ENCODE measurements at places on chromosomes 6 and 20. TPM values are rescaled to one million over a fixed set of nuclear protein-coding genes. Genes with fewer than 3 reads are reported as not detected.
A peak's percentile ranks its signal among the peaks of the same experiment; 100 is the strongest.

DNA sequence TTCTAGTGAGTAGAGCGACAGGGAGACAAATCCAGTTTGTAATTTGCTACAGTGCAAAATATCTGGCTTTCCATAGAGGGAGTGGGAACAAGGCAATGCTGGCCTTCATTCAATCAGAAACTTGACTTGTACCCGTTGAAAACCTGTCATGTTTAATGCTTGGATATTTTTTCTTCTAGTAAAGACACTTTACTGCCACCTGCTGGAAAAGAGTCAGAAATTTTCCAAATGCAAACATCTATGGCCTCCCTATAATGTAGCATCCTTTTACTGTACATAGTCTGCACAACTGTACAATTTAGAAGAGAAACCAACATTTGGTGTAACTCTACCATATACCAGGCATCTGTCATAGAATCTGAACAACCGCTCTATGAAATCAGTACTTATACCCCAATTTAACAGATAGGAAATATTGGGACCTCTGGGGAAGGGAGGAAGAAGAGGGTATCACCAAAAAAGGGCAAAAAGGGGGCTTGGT is 16.7 kb upstream of the TBC1D20 start:
- peak; percentile 21 for DNase-seq

DNA sequence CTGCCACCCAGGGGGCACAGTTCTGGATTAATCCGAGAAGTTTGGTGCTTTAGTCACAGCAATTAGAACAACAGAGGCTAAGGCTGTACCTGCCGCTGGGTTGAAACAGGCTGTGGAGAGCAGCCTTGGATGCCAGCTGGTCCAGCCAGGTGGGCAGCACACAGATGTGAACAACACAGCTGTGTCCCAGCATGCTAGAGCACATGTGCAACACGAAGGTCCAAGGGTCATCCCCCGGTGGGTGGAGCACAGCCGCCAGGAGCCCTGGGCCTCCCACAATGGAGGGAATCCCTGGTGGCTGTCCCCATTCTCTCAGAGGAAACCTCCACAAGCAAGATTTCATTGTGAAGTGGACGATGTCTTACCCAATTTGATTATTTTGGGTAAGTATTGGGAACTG is 99.2 kb upstream of the SYNDIG1 start:
- DNase-seq: no peak

GRCh38 chr20:23149623-23150279 is 63.6 kb upstream of the CD93 start:
- no peak for DNase-seq

OPRL1 gene
- 0.51 TPM for total RNA-seq

HLA-DQB1 gene
- total RNA-seq: 0.51 TPM

- no peak for DNase-seq
Observed at GRCh38 chr6:3625980-3626563, 125.4 kb downstream of the PXDC1 start.

TRIM31 gene
- total RNA-seq: not detected

GRCh38 chr20:37356387-37356786 is 10.4 kb downstream of the SRC start:
- DNase-seq: peak; percentile 55

- DNase-seq: no peak
Observed at GRCh38 chr20:2364044-2364443, 16.7 kb upstream of the TGM6 start.

DNA sequence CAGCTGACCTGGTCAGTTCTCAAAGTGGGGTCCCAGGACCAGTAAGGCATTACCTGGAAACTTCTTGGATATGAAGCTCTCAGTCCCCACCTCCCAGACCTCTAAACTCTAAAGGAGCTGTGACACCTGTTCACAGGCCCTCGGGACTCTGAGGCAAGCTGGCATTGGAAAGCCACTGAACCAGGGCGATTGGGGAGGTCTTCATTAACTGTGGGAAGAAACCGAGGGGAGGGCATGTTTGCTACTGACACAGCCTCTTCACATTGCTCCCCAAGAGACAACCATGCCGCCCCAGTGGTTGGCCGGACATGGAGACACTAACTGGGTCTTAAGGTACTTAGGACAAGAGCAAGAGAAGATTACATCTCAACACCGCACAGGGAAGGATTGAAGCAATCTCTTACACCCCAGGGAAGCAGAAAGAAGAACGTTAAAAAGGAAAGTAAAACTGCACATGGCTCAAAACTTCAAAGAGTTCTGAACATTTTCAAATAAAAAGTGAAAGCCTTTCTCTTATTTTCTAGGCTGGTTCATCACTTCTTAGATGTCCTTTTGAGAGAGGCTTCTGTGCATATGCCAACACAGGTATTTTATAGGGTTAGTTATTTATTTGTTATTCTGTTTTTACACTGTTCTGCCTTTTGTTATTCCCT is 210.0 kb upstream of the CST7 start:
- DNase-seq: no peak

PPP1R3G gene
- 0.18 TPM for total RNA-seq

DNA sequence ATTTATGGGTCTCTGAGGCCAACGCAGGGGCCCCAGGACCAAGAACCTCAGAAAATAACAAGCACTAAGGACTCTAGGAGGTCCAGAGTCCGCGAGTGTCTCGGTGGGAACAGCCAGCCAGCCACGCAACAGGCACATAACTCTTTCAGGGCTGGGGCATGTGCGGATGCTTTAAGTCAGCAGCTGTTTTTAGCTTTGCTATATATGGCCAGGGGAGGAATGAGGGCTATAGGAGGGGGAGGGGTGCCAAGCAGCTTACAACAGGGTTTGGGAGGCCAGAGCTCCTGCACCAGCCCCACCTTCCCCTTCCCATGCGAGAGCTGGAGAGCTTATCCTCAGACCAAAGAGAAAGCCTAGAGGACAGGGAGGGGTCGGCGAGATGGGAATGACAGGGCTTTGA is 6.2 kb downstream of the JPH2 start:
- DNase-seq: no peak

AIF1 gene
- not detected for total RNA-seq

DNA sequence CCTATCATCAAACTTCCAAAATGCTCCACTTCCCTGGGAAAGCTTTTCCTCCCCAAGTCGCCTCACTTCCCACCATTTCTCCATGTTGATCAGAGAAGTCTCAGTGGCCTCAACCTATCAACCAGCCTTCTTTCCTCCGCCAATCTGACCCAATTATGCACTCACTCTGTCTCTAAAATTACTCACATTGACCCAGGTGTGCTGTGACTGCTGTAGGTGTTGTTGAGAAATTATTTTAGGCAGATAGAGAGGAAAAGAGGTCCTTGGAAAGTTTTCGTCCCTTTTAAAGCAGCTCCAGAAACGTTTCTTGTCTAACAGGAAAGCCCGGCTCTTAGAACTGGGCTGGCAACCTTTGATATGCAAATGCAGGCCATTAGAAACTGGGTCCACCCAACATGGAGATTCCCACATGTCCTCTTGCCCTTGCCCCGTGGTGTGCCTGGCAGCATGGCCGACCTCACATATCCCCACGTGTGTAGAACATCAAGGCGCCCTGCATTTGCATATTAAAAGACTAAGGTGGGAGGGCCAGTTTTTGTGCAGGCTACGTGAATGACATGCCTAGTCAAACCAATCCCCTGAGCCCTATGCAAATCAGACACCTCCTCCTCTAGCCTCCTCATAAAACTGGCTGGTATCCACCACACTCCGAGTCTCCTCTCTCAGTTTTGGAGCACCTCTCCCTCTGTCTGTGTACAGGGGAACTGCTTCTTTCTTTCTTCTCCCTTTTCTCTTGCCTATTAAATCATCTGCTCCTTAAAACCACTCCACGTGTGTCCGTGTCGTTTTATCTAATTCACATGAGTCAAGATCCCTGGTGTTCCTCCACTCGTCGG is 12.9 kb downstream of the IPCEF1 start:
- DNase-seq: peak; percentile 58

CD164 gene
- total RNA-seq: 163 TPM

CRISP2 gene
- 0.23 TPM for total RNA-seq

GRCh38 chr20:40457404-40457803 is 231.6 kb downstream of the MAFB start:
- DNase-seq: no peak

BANF2 gene
- total RNA-seq: not detected

- no peak for DNase-seq
Observed at GRCh38 chr6:39227476-39227875, 1.8 kb downstream of the KCNK5 start.

DNA sequence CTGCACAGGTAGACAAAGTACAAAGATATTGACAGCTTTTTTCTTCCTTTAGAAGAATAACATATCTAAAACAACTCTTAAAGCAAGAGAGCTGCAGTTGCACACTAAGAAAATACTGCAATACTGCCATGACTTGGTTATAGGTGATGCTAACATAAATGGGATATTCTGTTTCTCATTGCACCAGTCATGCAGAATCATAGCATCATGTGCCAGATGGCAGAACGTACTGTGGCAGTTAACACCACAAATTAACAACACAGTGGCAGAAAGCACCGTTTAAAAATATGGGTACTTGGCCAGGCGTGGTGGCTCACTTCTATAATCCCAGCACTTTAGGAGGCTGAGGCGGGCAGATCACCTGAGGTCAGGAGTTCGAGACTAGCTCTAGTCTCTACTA is 7.4 kb downstream of the ASXL1 start:
- DNase-seq: no peak
